ENCODE measurements at places on chromosomes 5 and 9.

DNA sequence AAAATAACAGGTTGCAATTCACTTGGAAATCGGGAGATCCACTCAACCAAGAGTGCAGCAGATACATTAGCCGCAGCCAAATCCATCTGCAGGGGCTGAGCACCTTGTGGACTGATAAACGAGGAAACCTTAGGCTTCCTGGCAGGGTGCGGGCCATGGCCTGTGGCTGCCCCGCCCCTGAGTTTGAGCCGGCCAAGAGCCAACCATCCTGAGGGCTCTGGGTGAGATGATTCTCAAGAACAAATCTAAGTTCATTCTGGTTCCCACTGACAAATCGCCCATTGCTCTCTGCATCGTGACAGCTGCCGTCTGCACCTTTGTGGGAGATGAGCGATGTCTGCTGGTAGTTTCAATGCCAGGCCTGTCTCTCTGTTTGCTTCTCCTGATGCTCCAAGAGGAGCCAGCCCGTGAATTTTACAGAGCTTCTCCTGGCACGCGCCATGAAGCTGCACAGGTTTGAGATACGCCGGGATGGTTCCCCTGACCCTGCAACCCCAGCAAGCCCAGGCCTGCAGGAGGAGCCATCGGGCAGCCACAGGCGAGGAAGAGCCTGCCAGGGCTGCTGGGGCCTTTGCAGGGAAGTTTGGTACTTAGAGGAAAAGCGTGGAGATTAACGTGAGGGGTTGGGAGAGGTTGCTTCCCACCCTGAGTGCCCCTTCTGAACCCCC, 154.0 kb downstream of the OLFM1 start:
- no peak for DNase-seq

DNA sequence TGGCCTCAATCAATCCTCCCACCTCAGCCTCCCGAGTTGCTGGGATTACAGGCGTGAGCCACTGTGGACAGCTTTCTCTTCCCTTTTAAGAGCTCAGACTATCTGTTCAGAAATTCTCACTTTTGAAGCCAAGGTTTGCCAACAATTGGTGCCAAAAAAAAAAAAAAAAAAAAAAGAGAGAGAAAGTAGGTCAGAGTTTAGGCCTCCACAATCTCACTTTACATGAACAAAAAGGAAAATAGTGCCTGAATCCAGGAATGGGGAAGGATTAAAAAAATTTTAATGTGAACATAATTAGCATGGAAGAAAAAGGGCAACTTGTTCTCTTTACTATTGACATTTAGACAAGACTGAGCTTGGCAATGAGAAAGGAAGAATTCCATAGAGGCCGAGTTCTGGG, 94.1 kb downstream of the NSG2 start:
- no peak for DNase-seq

DNA sequence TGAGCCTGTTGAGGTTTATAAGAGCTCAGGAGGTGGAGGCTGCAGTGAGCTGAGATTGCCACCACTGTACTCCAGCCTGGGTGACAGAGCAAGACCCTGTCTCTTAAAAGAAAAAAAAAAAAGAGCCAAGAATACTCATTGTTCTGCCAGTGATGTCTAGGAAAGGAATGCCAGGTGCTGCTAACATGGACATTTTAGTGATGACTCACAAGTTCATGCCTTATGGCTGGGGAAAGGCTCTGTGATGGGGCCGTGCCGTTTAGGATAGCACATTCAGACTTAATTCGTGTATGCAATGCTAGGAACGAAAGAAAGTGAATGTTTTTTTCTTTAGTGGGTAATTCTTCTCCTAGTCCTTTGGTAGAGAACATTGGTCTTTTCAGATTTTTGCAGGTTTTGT, 134.2 kb downstream of the ARHGAP26 start:
- DNase-seq = no peak

GRCh38 chr5:146284016-146284415, 54.6 kb upstream of the POU4F3 start:
- no peak for DNase-seq

DNA sequence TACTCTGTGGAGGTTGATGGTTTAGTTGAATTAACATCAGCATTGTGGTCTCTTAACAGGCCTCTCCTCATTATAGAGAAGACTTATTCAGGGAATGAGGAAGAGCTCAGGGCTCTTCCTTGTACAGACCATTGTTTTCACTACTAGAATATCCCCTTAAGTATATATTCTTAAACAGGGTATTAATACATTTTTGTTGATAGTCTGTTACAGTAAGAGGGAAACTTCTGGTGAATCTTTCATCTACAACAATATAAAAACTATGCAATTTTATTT, 330.7 kb downstream of the ADGRV1 start:
- DNase-seq = no peak

DNA sequence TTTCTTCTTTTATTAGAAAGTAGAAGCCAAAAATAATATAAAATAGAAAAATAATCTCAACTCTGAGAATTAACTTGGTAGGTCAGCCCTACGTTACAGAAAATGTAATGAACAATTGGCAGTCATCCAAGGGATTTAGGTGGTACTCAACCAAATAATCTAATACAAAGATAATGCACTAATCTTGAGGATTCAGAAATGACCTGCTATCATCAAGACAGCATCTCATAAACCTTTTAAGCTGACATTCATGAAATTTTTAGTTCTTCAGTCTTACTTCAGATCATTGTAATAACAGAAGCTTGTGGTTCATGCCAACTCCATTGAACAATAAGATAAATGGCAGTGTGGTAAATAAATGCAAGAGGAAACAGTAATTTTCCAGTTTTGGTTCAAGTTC, 1058.0 kb downstream of the MAT2B start:
- DNase-seq = no peak

DNA sequence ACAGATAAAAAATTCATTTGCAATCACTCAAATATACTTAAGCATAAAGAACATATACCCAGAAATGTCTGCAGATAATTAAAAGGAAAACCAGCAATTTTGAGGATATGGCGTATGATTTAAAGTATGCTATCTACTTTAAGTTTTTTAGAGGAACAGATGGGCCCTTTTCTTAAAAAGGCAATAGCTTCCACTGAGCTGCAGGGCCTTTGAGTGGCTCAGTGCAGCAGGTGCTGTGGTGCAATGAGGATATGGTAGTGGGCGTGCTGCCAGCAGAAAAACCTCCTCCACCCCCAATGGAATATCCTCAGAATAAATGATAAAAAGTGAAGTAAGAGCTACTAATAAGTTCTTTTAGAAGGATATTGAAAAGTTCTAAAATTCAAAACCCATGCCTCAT, 814.5 kb downstream of the MTRR start:
- DNase-seq = no peak

DNA sequence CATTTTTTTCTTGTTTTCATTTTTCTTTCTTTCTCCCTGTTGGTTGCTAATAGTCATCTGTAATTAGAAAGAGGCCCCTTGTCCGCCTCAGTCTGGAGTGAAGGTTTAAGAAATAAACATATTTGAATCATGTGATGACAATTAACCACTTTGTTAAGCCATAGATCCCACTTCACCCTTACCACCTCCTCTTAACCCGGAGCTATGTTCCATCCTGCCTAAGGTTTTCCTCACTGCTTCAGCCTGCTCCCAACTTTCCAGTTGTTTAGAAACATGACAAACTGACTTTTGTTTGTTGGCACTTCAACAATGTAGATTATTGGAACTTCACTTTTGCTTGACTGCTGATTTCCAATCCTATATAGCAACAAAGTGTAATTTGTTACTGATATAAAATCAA, 37.4 kb upstream of the SSBP2 start:
- DNase-seq = no peak

DNA sequence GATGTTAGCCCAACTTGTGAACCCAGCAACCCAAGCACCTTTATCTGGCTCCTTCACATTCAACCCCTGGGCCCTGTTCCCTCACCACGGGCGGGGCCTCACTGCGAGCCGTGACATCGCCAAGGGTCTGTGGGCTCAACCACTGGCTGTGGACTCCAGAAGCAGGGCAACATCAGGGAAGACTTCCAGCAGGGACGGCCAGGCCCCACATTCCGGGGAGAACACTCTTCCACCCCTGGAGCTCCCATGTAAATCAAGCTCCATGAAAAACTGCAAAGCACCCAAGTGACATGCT, 175.3 kb downstream of the ERCC6L2 start:
- DNase-seq = no peak

- no peak for DNase-seq
Measured at GRCh38 chr5:54458221-54458620, 2.7 kb downstream of the HSPB3 start.

- no peak for DNase-seq
Measured at GRCh38 chr9:127351182-127352166, 45.5 kb upstream of the SLC2A8 start.

DNA sequence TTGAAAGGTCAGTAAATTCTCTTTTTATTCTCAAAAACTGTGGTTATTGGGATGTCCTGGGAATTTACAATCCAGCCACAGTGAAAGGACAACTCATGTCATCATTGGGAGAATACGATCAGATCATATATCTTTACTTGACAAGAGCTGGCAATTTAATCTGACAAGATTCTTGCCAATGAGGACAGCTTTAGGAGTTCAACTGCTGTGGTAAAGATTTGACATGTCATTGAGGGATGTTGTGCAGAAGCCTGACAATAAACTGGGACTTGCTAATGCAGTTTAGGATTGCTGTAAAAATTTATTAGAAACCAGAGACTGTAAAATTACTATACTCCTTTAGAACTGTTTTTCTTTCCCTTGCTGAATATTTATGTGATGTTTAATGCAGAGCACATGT, 1131.0 kb downstream of the MAT2B start:
- DNase-seq = no peak

- no peak for DNase-seq
Measured at GRCh38 chr9:80467632-80468031, 895.9 kb downstream of the TLE4 start.

DNA sequence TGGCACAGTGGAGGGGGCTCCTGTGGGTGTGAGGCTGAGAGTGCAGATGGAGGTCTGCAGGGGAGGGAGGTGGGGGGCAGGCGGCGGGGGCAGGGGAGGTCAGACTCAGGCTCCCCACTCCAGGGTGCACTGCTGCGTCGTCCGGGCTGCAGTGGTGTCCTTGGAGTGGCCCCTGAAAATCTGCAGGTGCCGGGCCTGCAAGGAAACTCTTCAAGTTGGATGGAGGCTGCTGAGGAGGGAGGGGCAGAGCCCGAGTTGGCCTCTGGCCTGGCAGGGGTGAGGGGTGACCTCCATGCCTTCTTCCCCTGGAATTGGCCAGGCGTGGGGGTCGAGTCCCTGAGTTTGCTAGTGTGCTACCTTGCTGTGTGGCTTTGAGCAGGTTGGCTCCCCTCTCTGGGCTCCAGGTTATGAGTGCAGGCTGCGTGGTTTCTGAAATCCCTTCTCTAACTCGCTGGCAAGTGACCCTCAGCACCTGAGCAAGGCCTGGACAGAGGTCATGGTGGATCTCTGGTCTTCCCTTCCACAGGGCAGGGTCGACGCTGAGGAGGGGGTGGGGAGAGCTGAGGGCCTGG, 888 bp downstream of the ADAMTSL2 start:
- no peak for DNase-seq

- no peak for DNase-seq
Measured at GRCh38 chr9:137126786-137127185, 12.2 kb upstream of the GRIN1 start.
